Panc1 (cell line): ENCODE measurements at places on chromosomes 16 and 17. TPM values are rescaled to one million over a fixed set of nuclear protein-coding genes. Genes with fewer than 3 reads are reported as not detected.

GRCh38 chr17:60766778-60767190 lies 89.1 kb downstream of the BCAS3 start:
- H3K27me3 ChIP-seq, result no peaks in the 10 kb centered on the region
- H3K4me3 ChIP-seq, result no peak overlapping the region
- DNase-seq, result no peak

DNA sequence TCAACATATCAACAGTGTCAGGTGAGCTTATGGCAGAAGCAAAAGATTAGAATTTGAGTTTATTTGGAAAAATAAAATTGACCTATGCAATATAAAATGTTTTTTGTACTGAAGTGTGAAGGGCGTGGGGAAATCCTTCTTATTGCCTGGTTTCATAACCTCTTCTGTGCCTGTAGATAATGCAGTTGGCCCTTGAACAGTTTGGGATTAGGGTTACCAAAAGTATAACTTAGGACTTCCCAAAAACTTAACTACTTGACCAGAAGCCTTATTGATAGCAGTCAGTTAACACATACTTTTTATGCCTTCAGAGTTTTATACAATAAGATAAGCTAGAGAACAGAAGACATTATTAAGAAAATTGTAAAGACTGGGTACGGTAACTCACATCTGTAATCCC lies 66.0 kb downstream of the TMC6 start:
- H3K27ac ChIP-seq, result no peak overlapping the region
- no peak for DNase-seq
- no peaks in the 10 kb centered on the region for H3K4me1 ChIP-seq
- no peaks in the 10 kb centered on the region for H3K27me3 ChIP-seq
- H3K36me3 ChIP-seq, result no peaks in the 10 kb centered on the region

DNA sequence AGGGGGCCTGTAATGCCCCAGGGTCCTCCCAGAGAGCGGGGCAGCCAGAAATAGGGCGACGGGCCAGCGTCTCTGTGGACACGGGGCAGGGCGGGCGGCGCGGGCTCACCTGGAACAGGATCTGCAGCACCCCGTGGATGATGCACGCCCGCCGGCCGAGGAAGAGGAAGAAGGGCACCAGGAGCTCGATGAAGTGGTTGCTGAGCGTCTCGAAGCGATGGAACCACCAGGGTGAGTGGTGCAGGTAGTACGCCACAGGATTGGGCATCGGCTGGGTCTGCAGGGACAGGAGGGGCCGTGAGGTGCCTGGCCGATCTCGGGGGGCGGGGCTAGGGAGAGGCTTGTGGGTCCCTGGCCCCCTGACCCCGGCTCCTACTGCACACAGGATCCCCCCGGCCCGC lies 78.9 kb upstream of the GNG13 start:
- H3K27ac ChIP-seq, result no peak overlapping the region
- H3K36me3 ChIP-seq, result no peaks in the 10 kb centered on the region
- no peak overlapping the region for H3K4me3 ChIP-seq
- no peak for DNase-seq
- no peaks in the 10 kb centered on the region for H3K4me1 ChIP-seq

GRCh38 chr17:80842456-80843013 lies 149.1 kb upstream of the CHMP6 start:
- no peaks in the 10 kb centered on the region for H3K27me3 ChIP-seq
- no peak overlapping the region for H3K27ac ChIP-seq
- no peak overlapping the region for H3K4me3 ChIP-seq
- H3K36me3 ChIP-seq, result no peaks in the 10 kb centered on the region
- no peaks in the 10 kb centered on the region for H3K4me1 ChIP-seq

Gene TBC1D3E
- not detected for total RNA-seq
